ENCODE measurements at places on chromosomes 4 and X. TPM values are rescaled to one million over a fixed set of nuclear protein-coding genes. Genes with fewer than 3 reads are reported as not detected.

- no peak for DNase-seq
Measured at GRCh38 chr4:105461621-105462382, 12.1 kb downstream of the PPA2 start.

DNA sequence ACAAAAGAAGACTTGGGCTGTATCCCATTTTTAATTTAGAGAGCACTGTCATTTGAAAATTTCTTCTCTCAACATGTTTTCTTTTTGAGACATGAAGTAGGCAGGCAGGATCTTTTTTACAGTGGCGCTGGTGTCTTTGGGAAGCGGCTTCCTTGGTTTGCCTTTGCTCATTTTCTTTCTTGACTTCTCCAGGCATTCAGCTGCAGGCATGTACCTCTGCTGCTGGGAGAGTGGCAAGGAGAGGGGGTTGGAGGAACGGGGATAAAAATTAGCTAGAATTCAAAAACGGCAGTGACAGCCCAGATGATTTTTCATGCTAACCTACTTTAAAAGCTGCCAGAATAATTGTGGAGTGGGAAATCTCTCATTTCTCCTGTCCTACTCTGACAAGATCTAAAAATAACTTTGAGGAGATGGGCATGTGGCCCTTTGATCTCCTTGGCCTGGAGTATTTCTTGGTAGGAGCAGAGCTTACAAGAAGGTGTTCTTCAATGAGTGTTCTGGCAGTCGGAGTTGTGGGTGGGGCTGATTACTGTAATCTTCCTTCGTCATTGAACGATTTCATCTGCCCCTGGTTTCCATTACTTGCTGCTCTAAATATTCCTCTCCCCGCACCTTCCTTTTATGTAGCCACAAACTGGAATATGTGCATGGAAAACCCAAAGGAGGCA lies 54.8 kb downstream of the TBL1X start:
- DNase-seq, result no peak

DNA sequence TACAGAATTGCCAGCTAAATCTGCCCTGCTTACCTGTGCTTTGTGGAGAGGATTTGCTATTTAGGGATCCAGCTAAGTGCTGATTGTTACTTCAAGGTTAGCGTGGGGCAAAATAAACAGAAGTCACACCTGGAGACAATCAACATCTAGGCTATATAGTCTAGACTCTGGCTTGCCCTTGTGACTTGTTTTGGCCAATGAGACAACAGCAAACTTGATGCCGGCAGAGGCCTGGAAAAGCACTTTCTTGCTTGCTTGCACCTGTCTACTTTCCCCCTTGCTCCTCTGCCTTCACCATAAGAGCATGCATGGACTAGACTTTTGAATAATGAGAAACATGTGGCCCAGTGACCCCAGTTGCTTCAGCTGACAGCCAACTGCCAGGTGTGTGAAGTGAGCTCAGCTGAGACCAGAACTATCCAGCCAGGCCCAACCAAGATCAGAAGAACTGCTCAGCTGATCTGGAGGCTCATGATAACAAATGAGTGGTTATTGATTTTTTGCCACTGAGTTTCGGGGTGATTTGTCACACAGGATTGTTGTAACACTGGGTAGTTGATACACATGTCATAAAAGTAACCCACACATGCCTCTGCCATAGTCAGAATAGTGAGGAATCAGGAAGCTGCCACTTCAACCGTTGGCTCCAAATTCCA lies 164.4 kb downstream of the RBMX2 start:
- DNase-seq, result no peak

DNA sequence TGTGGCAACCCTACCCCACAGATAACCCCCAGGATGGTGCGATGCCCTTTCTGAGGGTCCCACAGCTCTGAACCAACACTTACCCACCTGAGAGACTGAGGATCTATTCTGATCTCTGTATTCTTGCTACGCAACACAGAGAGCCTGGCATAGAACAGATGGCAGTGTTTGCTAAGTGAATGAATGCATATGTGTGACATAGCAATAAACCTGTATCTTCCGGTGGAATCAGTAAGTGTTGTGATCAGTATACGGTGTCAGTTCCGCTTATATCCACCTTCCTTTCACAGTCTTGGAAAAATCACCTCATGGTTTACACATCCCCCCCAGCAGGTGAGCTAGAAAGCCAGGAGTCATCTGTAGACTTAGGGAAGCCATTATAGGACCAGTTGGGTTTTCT lies 5.9 kb upstream of the HSD17B10 start:
- DNase-seq, result no peak

- no peak for DNase-seq
Measured at GRCh38 chrX:135384161-135384836, 37.4 kb upstream of the SMIM10L2A start.

GRCh38 chr4:105560421-105560848 lies 8.0 kb downstream of the ARHGEF38 start:
- no peak for DNase-seq

Gene GLRB
- 3.9 TPM for total RNA-seq

Measured in IMR-90 (cell line).